ENCODE measurements at places on chromosomes 13 and 19.

- DNase-seq: peak; percentile 62
Observed at GRCh38 chr13:99501848-99502301, 603 bp downstream of the TM9SF2 start.

DNA sequence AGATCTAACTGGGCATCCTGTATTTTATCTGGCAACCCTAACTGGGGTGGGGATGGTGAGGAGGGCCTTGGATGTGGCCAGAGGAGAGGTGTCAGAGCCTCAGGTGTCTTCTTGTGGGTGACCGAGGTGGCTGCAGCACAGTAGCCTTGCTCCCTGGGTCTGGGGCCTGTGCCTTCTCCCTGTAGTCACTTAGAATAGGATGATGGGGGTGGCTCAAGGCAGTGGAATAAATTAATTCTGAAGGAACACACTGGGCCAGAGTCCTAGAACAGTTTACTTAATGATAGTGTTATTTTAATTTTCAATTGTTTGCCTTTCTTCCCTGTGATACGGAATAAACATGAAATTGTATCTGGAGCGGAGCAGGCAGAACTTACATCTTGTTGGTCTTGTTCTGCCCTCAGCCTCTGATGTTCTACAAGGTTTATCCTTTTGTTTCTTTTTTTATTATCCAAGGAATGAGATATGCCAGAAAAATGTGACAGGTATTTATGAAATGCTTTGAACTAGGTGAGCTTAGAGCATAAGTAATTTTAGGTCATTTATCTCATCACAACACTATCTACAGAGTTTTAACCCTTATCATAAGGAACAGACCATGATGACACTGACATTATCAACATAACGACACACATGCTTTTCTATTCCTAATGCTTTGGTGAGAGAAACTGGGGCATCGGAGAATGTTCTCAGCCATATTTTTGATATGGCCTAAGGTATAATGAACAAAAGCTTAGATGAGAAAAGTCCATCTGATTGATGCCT lies 51.4 kb downstream of the LRCH1 start:
- DNase-seq: no peak

GRCh38 chr13:109297628-109298027 lies 488.8 kb downstream of the IRS2 start:
- no peak for DNase-seq

GRCh38 chr19:18558202-18558555 lies 509 bp downstream of the KXD1 start:
- DNase-seq: no peak

- DNase-seq: peak; percentile 61
Observed at GRCh38 chr13:97367016-97367822, 66.8 kb upstream of the RAP2A start.

GRCh38 chr13:39577838-39578491 lies 25.0 kb downstream of the LHFPL6 start:
- DNase-seq: no peak

DNA sequence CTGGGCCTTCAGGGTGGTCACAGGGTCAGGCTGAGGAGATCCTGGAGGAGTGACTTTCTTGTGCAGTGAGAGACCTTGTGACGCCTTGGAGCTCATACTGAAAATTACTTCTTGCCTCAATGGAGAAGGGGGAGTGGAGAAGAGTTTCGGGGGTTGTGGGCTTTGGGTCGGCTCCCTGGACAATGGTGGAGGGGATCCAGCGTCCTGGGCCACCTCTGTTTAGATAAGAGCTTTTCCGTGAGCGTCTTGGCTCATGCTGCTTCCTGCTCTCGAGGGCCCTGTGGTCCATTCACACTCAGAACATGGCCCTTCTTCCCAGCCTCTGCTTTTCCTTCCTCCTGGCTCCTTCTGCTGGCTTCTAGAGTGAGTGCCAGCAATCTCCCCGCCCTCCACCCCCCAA lies 81.9 kb downstream of the FLT1 start:
- DNase-seq: no peak

- no peak for DNase-seq
Observed at GRCh38 chr19:44308011-44308410, 3.2 kb upstream of the ZNF235 start.

DNA sequence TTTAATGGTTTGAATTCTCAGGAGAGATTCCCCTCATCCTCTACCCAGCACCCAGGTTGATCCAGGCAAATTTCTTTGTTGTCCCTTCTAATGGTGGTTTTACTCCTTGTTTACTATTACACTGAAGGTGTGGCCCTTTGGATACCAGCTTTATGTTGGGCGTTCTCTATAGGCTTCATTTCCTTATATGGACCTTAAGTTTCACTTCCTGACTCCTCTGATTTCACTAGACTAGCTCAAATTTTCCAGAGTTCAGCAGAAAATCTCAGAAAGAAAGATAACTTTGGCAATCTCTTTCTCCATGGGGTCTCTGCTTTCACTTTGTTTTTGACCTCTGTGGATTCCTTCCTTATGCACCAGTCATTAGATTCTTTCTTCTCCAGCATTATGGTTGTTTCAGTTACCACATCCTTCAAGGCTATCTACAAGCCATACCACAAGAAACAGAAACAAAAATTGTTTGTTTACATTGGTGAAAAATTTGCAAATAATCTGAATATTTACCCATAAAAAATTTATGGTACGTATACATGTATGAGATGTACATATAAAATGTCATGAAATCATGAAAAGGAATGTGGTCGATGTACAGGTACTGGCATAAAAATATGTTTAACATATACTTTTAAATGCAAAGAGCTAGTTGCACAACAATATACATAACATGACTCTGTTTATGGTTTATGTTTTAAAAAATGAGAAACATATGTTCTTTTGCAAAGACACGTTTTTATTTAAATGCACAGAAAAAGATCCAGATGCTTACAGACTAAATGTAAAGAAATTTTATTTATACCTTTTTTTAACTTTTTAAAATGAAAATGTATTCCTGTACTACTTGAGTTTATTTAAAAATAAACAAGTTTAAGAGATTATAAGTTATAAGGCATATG lies 212.6 kb downstream of the LACC1 start:
- DNase-seq: no peak

Data from eye (tissue), 1 donor.